ENCODE measurements at places on chromosomes 6 and 20.

GRCh38 chr20:10590950-10591671 lies 82.7 kb downstream of the JAG1 start:
- no peak for DNase-seq

DNA sequence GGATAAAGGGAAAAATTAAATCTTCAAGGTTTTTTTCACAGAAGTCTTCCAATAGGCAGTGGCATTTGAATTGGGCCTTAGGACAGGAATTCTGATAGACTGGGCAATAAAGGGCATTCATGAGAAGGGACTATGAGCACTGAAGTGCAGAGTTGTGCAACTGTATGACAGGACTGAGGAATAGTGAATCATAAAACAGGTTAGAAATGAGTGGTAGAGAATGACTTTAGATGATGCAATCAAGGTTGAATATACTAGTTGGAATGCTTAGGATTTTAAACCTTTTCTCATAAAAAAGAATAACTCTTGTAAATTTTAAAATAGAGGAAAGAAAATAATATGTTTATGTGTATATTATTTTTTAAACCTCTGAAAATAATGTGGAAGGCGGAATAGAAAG lies 944.7 kb downstream of the PHF3 start:
- no peak for DNase-seq

GRCh38 chr6:107275330-107275865 lies 160.1 kb upstream of the BEND3 start:
- DNase-seq: no peak

GRCh38 chr6:109285366-109285765 lies 96.9 kb downstream of the CD164 start:
- DNase-seq: no peak

DNA sequence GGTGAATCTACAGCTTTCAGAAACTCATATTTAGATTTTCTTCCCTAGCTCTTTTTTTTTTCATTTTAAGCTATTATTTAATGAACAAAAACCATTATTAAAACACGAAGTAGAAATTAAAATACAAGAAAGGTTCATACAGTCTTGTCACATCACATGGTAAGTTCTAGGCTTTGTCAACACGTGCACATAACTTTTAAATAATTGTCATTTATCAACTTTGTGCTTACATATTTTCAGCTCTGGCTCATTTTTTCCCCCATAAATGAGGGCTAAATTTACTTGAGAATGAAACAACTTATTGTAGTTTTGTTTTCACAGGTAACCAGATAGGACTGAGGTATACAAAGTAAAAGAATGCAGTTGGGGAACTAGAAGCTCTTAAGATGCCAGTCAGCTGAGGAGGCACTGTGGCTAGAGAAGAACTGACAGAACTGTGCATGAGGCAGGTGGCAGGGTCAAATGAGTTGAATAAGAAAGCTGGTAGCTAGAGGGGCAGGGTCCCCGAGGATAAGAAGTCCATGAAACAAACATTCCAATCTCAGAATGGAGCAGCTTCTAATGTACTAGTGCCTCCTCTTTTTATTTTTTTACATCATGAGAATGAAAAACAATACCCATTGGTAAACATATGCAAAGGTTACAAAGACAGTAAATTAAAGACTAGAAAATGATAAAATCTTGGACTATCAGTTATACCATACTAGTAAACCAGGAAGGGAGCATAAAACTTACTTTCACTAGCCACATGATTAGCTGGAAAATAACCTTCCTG lies 141.5 kb downstream of the MYB start:
- DNase-seq: no peak

- no peak for DNase-seq
Observed at GRCh38 chr20:16846006-16846405, 97.8 kb downstream of the OTOR start.

DNA sequence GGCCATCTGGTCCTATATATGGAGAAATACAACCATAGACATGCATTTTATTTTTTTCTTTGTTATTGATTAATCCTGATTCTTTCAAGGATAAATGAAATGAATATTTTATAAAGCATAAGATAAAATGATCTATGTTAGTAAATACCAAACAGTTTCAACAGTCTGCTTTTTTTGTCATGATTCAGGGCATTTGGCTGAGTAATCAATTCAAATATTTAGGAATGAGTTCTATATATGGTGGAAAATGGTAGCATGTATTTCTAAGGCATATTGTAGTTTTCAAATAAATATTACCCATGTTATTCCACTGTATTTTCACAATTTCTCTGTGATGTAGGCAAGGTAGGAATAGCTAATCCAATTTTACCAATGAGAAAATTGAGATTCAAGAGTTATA lies 287.5 kb upstream of the FKBP1C start:
- DNase-seq: no peak

DNA sequence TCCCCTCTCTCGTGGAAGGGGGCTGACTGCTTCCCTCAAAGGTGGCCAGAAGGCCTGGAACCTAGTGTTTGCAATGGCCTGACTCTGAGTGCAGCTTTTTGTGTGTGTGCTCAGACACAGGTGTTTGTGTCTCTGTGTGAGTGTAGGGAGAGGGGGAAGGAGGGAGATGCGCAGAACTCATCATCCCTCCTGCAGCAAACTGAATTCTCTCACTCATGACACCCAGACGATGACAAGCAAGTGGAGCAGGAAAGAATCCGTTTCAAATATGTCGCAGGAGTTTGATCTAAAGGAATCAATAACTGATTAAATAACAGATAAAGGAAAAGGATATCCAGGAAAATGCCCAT lies 101.4 kb downstream of the TNFAIP3 start:
- DNase-seq: no peak

DNA sequence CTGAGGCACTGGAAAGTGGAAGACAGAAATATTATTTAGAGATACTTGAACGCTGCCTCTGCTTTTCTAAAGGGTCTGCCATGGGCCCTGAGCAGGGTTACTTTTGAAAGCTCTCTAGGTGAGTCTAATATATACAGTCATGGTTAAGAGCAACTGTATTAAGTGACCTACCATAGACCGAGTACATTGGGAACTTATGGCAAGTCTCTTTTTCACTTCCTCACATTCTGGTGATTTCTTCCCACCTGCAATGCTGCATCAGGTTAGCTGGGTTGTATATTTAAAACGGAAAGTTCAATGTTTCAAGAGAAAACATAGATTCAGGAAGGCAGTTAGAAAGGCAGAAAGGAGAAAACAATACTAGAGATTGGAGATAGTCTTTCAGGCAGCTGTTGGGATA lies 154.7 kb downstream of the PHF3 start:
- no peak for DNase-seq

DNA sequence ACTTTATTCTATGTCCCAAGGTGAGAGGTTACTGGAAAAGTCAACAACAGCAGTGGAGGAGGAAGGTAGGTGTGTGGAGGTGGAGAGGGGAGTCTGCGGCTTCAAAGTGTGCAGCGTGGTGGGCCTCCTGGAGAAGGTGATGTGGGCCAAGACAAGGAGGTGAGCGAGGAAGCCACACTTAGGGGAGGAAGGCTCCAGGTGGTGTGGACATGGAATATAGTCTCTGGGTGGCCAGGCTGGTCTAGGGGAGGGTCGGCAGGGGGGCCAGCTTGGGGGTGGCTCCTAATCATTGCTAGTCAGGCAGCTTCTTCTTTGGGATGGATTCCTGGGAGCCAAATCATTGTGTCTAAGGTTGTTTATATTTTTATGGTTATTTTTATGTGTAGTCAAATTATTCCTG lies 111.5 kb upstream of the CDH4 start:
- DNase-seq: no peak

GRCh38 chr6:101851911-101852310 lies 458.4 kb downstream of the GRIK2 start:
- DNase-seq: no peak

DNA sequence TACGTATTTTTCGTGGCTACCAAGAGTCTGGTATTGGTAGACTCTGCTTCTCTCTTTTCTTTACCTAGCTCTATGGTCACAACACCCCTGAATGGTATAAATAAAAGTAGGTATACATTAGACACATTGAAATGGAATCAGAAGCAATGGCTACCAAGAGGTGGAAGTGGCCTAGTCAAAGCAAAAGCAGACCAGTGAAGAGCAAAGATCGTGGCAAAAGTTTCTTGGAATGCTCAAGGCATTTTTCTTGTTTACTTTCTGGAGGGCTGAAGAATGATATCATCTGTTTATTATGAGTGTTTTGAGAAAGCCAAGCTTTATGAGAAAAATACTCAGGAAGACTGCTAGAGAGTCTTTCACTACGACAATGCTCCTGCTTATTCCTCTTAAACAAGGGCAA lies 28.6 kb upstream of the MOCS1 start:
- no peak for DNase-seq

GRCh38 chr6:113848811-113849210 lies 8.3 kb upstream of the MARCKS start:
- DNase-seq: no peak
